ENCODE measurements at places on chromosomes 5 and 9.

GRCh38 chr9:72129271-72130156, 19.7 kb upstream of the GDA start:
- no peak for DNase-seq

DNA sequence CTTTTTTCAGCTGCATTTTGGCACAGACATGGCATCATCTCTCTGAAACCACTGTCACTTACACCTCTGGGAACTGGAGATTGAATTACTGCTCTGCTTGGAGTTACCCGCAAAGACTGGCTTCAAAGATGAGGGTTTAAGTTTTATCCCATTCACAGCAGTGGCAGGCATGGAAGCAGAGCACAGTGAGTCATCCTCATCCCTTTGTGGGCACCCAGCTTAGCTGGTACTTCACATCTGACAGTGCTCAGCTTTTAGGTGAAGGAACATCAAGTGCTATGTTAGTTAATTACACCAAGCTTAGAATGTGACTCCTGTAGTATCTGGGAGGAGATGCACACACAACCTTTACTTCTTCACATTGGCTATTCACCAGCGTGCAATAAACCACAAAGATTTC, 24.8 kb upstream of the ALDH1A1 start:
- no peak for DNase-seq

DNA sequence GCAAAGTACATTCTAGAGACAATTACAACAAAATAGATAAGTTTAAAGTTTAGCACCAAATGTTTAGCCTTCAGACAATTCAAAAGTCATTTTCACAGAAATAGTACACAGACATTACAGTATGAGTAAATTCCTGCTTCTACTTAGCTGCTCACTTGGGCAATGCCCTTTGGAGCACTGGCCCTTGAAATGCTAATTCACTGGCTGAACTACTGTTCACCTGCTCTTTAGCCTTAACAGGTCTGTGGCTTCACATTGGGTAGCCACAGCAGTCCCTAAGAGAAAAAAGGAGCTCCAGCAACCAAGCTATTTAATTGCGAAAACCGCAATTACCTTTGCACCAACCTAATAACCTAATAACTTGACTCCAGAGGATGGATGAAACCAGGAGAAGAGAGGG, 916.2 kb upstream of the DMAC1 start:
- DNase-seq = no peak

DNA sequence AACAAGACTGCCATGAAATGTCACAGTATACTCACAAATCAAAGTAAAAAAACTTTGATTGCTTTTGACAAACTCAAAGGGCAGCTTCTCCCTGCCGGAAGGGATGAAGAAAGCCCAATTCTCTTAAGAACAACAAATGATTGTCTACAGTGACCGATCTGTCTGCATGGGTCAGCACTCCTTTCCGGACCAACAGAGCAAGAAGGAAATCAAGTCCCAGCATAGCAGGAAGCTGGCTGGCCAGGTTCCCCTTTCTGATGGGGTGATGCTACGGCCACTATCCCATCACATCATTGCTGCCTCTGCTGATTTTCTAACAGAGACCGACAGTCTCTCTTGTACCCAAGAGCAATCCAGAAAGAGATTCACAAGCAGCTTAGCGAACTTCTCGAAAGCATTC, 692 bp downstream of the C1QTNF3 start:
- no peak for DNase-seq

- DNase-seq = no peak
Observed at GRCh38 chr5:149552553-149553160, 1.4 kb upstream of the CSNK1A1 start.

Measured in stimulated activated CD8-positive, alpha-beta memory T cell treated with anti-CD3 and anti-CD28 coated beads, Interleukin-2, amount 100 ng/mL, for 1 hour (primary cell).